NCI-H524 treated with DMSO at 0.1 percent for 48 hours (cell line): ENCODE measurements at places on chromosomes 1 and 21.

DNA sequence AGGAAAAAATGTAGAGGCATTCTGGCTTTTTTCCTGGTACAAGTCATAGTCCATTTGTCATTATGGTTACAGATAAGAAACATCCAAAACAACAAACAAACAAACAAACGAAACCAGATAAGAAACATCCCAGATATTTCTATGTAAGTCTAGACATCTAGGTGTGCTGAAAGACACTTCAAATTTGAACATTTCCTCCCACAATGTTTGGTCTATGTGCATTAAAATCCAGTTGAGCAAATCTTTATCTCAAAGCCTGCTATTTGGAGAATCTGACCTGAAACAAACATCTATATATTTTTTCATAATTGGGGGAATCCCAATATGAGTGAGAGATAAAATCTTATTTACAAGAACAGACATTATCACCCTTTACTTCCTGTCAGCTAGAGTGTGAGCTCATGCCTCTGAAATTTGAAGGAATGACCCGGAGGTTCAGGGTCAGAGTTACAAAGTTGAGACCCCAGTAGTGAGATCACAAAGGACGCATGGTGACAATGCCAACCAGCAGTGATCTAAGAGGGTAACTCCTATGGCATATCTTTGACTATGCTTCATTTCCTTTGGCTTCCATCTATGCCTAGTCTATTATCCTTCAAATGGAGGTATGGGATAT, 182.9 kb upstream of the ATP1B1 start:
- no peak for DNase-seq

- DNase-seq = no peak
Measured at GRCh38 chr1:15414445-15414983, 4.8 kb downstream of the EFHD2 start.

DNA sequence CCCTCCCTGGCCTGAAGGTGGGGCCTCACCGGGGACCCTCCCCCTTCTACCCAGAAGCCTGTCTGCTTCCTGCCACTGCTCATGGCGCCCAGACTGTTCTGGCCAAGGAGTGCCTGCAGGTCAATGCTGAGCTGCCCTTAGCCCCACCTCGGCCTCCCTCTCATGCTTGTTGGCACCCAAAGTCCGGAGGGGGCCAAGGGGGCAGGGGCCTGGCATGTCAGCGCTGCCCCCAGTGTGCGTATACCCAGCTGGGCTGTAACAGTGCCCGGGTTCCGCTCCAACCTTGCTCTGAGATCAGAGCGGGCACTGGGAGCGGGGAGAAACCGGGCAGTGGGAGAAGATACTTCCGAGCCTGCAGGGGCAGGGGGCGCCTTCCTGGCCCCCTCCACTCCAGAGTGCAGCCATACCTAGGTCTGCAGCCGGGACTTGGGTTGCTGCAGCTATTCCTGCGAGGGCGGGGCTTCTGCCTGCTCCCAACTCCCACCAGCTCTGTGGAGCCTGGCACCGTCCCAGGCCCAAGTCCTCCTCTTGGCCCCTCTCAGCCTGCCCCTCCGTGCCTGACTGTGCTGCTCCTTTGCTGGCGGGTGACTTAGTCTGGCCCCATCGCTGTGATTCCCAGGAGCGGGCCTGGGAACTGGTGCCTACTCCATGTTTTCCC, 21.4 kb upstream of the TGFB2 start:
- DNase-seq = no peak

DNA sequence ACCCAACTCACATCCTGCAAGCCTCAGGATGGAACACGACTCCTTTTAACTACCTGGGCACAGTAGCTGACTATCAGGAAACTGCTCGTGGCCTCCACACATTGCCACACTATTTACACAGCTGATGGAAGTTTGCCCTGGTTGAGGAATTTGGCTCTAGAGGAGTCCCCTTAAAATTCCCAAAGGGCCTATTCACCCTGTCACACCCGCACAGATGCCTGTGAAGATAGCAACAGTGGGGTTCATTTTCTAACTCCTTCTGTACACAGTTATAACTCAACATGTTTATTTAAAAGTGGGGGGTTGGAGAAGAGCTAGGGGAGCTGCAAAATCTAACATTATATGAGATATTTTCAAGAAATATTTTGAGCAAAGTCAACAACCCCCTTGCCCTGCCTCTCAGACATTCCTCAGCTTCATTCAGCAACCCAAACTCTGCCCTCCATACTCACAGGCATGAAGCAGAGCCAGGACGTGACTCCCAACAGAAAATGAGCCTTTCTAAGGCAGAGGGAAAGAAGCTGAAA, 35.8 kb upstream of the CCN1 start:
- no peak for DNase-seq

DNA sequence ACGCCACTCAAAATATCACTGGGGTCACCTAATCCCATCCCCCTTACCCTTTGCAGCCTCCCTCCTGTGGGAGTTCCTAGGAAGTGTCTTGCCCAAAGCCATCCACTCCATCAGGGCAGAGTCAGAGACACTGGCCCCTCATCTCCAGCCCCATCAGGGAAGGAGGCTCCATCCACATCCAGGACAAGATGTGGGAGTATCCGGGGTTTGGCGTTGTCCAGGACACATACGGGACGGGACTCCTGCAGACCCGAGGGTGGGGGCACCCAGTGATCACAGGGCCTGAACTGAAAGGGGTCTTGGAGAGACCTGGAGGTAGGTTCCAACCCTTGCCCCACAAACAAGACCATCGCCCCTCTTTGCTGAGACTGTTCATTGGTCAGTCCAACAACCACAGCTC, 348.2 kb downstream of the MATN1 start:
- no peak for DNase-seq

DNA sequence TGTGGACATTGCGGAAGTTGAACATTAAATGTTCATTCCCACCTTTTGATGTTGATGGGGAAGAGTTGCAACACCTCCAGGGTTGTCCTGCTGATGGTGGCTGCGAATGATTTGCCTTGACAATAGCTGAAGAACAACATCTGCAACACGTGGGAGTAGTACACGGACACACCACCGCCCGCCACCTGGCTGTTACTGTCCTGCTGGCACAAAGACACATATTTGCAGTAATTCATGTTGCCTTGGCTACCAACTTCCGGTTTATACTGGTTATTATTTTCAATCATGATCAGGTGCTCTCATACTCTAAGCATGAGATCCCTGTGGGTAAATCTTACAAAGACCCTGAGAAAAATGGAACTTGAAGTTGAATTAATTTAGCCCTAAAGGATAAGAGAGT, 55.2 kb downstream of the UBR4 start:
- DNase-seq = no peak
